ENCODE measurements at places on chromosomes 4 and X.

DNA sequence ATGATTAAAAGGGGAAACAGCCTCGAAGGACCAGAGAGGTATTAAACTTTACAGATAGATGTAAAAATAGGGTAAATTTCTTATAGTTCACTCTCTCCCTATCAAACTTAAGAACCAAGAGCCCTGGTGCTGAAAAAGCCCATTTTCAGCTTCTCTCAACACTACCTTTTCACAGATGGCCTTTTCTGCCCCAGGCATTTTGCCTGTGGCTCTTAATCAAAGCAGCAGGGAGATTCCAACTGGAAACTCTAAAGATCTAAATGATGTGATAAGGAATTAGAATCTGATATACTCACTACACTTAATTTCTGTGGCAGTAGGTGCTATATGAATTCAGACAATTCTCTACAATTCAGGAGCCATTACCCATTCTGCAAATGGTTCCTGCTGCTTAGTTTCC lies 60.0 kb downstream of the AMMECR1 start:
- no peak for DNase-seq

GRCh38 chrX:15151267-15152186 lies 118.4 kb downstream of the ASB9 start:
- no peak for DNase-seq

DNA sequence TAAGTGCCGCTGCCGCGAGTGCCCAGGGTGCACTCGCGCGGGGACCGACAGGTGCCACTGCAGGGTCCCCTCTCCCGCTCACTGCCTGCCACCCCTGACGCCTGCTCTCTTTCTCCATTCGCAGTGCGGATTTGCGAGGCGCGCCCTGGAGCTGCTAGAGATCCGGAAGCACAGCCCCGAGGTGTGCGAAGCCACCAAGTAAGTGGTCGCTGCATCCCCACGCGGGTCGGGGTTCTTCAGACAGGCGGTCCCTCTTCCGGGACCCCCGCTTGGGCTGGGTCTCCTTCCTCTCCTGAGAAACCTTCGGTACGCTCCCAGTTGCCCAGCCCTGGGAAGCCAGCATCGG lies 547 bp downstream of the GUCY1A1 start:
- peak; percentile 20 for DNase-seq

DNA sequence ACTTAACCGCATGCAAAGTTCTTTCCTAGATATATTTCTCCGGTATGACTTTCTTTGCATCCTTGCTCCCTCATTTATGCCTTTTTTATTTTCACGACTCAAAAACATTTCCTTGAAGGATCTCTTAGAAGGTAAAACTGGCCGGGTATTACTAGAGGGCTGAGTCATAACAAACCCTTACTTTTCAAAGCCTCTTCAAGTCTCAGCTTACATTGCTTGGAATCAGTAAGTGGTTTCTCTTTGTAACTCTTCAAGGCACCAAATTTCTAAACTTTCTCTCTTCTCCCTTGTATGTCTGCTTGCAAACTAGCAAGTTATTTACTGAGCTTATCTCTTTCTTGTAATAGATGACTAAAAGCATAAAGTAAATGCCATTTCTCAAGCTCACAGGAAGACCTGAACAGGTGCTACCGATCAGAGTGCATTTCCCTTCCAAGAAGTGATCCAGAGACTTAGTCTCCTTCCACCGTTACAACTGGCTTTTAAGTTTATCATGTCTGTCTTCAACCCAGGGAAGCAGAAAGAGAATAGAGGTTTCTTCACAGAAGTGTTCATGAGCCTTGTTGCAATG lies 75.5 kb downstream of the ANXA10 start:
- DNase-seq = no peak

DNA sequence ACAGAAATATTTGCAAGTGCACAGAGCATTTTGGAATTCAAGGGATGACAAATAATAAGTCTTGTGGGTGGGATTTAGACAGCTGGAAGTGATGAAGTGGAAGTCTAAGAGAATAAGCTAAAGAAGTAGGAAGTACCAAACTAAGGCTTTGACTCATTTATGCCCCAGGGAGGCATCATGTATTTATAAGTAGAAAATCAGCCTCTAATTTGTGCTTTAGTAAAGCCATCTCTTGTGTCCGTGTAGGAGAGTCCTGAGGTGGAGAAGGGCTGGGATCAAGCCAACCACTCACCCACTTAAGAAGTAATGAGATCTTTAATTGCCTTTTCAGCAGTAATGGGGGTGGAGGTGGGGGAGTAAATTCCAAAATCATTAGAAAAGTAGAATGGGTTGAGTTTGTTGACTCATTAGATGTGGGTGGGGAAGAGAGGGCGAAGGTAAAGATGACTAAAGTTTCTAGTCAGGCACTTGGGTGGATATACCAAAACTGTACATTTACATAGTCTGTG lies 356.7 kb downstream of the STIM2 start:
- no peak for DNase-seq

DNA sequence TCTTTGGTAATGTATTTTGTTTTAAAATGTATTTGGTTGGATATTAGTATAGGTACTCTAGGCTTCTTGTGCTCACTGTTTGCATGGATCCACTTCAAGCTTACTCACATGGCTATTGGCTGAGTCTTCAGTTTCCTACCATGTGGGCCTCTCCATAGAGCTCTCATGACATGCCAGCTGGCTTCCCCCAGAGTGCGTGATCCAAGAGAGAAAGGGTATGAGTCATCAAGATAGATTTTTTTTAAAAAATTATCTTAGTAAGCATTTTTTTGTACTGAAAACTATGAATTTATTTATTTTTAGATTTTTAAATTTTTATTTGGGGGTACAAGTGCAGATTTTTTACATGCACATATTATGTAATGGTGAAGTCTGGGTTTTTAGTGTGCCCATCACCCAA lies 219.1 kb upstream of the AMOT start:
- peak; percentile 24 for DNase-seq

DNA sequence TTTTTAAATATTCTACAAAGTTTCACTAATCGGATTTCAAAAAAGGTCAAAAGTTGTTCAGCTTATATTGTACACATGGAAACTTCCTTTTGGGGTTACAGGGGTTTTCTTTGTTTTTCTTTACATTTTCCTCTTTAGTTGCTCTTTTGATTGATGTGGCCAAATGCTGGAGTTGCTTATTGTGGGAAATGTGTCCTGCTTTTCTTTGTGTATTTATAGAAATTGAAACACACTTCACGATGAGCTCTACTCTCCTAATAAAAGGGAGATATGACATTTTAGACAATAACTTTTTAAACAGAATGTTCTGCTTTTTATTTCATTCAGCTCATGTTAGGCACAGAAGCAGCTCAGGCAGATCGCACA lies 50.7 kb upstream of the SPRY1 start:
- no peak for DNase-seq

GRCh38 chr4:2812612-2813354 lies 19.9 kb downstream of the SH3BP2 start:
- DNase-seq = no peak

DNA sequence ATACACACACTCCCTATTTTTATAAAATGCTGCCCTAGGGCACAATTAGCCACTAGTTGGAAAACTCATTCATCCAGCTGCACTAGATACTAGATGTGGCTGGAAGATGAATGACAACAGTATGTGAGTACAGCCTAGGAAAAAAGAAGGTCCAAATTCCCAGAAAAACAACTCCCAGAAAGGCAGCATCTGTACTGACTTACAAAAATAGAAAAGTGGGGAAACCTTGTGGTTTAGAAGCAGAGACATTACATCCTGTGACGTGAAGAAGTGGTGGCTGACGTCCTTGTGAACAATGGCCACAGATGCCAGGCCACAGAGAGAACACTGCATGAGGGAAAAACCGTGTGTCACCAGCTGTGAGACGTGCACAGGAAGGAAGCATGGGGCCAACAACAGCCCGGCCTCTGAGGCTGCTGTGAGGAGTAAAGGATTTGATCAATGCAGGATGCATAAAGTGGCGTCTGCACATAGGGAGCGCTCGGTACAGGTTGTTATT lies 81.2 kb downstream of the SPRY1 start:
- no peak for DNase-seq

All from NCI-H524 (cell line).